Activated T-cell treated with anti-CD3 and anti-CD28 coated beads, Interleukin-2, amount 50 U/mL, for 48 hours (primary cell): ENCODE measurements at places on chromosomes 5 and 9.
A peak's percentile ranks its signal among the peaks of the same experiment; 100 is the strongest.

GRCh38 chr9:129945314-129945713, 97.7 kb downstream of the FNBP1 start:
- no peak for DNase-seq

GRCh38 chr5:31232273-31232888, 38.9 kb downstream of the CDH6 start:
- DNase-seq: no peak

DNA sequence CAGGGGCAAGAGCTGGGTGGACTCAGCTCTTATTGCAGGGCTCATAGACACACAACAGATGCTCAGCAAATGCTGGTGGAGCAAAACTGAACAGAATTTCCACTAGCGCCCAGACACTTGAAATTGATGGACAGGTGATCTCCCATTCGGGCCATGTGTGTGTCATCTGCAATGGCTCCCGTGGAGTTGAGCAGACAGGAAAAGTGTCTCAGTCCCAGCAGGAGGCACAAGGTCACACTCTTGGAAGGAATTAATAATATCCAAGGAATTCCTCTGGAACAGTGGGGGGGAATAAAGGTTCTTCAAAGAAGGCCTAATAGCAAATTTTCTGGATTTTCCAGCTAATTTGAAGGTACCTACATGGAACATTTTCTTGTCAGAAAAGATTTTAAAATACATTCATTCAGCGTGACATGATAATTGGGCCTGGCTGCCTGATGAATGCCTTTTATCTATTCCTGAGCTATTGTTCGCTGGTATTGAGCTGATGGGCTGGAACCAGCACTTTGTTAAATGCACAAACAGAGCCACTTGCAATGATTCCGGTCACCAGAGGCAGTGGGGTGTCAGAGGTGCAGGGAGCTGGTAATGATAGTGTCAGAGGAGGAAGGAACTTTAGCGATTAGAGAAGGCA, 31.5 kb upstream of the ALDH1B1 start:
- no peak for DNase-seq

DNA sequence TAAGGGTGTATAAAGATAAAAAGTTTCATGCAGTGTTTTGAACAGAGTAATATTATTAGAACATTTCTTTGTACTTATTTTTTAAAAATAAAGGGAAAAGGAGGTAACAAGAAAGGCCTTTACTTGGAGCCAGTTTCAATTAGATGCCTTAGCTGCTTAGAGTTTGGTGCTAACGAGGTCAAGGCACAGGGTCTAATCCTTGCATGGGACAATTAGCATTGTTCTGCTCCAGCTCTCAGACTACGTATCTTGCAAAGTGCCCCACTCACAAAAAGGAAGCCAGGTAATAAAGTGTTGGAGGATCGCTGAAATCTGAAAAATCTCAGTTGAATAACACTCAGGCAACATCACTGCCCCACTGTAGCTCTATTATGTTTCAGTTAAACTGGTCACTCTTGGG, 2011.3 kb downstream of the EFNA5 start:
- no peak for DNase-seq

DNA sequence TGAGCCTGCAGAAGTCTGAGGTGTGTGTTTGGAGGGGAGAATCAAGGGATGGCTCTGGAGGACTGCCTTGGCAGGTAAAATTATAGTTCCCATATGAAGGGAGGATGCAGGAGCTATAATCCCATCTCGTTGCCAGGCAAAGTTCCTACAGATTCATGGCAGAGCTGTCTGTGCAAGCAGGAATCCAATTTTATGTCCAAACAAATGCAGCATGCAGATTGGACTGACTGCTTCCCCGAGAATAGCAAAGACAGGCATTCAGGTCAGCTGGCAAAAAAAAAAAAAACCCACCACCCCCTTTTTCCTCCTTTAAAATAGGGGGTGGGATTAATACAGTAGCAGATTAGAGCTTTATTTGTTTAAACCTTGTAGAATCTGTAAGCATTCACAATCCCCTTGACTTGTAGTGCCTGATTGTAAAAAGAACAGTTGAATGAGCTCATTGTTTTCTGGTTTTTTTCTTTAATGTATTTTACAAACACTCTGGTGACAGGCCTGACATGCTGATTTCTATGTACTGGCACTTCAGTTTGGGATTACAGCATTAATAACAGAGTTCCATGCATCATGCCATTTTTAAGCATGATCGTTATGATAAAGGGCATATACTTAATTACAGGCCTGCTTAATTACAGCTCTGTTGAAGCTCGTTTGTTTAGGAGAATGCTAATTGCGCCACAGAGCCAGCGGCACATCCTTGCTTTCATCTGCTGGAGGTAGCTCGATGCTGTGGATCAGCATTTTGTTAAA, 141.4 kb upstream of the LMX1B start:
- DNase-seq: no peak

- DNase-seq: no peak
Observed at GRCh38 chr5:64958757-64959391, 190.1 kb downstream of the CWC27 start.

DNA sequence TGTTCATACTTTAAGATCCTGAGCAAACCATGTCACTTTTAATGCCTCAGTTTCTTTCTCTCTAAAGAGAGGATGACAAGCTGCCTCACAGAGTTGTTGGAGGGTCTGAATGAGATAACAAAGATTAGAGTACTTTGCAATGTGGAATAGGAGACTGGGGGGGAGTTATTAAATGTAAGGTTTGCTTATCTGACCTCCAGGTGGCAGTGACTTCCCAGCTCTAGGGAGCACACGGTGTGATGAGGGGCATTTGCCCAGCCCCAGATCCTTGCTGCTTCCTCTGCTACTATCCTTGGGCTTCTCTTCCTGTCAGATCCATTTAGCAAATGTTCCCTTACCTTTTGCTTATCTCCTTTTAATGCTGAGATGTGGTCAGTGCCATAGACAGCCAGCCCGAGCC, 30.7 kb downstream of the ENHO start:
- no peak for DNase-seq

GRCh38 chr5:94742852-94743251, 124.4 kb downstream of the SLF1 start:
- no peak for DNase-seq

DNA sequence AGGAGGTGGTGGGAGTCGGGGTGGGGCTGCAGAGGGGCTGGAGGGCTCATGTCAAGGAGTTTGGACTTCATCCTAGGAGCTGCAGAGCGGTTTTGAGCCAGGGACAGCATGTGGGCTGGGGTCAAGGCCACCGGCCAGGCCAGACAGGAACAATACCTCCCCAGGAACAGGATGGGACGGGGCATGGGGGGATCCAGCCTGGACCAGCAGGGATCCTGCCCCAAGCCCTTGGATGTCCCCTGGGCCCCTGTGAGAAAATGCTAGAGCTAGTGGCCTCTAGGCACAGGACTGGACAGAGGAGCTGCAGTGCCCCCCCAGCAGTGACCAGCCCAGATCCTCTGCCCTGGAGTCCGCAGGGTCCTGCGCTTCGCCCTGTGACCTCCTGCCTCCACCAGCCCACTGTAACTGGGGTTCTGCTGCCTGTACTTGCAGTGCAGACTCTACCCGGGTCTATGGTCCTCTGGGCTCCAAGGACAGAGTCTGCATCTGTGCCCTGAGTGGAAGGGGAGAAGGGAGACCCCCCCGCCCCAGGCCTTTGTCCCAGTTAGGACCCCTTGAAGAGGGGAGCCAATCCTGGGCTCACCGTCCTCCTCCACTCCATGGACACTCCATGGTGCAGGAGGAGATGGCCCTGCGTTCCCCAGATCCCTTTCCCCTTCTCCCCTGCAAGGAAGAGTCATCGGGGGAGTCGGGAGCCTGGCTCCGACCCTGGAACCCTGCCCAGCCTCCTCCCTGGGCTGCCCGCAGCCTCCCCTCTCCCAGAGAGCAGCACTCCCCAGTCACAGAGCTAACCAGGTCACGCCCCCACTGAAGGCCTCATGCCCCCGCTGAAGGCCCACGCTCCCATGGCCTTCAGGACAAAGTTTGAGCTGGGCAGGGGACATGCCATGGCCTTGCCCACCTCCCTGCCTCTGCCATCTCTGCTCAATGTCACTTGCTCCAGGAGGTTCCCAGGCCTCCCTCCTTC, 3.0 kb upstream of the MXD3 start:
- DNase-seq: no peak

GRCh38 chr9:129237164-129237611, 59.1 kb upstream of the IER5L start:
- DNase-seq: peak; percentile 80

DNA sequence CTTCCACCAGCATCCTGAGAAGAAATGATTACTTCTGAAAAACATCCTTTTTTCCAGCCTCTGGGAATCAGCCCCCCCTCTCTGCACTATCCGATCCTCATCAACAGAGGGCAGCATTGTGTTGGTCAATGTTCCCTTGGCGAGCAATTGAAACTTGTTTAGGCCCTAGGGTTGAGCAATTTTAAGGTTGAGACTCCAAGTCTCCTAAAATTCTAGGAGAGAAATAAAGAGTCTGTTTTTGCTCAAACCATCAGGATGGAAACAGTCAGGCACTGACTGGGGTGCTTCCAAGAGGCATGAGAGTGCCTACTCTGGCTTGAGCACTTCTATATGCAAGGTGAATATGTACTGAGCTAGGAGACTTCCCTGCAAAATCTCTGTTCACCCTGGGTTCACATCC, 12.4 kb upstream of the CYFIP2 start:
- no peak for DNase-seq

DNA sequence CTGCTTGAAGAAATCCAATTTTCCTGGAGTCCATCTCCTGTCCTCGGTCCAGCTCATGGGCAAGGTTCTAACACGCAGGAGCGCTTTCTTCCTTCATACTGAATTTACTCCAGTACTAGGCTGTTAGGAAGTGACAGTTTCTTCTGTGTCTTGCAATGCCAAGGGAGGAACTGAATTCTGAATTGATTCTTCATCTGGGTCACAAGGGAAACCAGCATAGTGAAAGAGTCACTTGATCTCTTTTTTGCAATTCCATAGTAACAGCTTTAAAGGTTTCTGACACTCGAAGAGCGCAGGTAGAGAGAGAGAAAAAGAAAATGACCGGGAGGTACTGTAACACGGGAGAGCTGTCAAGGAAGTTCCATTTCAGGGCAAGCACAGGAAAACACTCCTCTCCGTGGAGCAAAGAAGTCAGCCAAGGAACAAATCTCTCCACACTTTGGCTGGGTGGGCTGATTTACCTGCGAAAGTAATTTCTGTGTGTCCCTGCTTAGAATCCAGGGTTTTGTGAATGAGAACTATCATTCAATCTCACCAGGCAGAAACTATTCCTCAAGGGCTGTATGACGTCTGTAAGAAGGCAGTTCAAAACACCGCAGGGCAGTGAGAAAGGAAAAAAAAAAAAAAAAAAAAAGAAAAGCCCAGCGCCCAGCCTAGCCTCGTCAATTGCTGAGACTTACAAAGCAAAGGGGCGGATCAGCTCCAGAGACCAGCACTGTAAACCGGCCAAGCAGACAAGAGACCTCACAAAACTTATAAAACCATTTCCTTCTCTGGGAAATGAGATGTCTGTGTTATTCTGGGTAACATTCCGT, 617.8 kb downstream of the PDE4D start:
- DNase-seq: no peak

- DNase-seq: no peak
Observed at GRCh38 chr5:160929906-160930305, 77.9 kb upstream of the ATP10B start.

DNA sequence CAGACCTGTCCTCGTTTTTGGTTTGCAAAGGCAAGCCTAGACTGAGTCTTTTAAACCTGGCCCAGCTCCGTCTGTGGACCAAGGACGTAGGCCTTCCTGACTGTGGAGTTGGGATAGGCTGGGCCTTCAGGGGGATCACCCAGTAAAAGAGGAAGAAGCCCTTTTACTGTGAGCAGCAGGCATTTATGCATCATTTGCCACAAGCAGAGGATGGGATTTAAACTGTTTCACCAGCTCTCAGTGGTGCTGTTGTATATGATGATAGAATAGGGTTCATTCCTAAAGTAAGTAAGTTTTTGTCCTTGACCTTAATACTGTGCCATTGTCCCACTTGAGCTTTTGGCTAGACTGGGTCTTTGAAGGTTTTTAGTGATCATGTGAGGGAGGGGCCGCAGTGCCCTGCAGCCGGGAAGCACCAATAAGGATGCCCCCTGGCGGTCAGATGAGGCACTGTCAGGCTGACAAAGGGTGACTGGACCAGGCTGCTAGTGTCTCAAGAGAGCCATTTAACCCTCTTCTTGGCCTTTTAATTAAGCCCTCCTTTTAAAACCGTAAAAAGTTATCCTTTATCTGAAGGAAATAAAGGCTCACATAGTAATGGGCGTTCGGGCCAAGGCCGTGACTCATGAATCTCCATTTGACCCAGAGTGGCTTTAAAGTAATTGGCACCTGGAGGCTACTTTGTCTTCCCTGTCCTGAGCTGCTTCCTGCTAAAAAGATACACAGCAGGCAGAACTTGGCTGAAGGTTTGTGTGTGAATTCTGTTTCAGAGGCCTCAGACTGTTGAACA, 74.0 kb downstream of the UBAP1 start:
- DNase-seq: peak; percentile 80

- DNase-seq: no peak
Observed at GRCh38 chr9:113899205-113899604, 23.1 kb downstream of the ZNF618 start.

GRCh38 chr9:89929315-89929672, 324.5 kb downstream of the GADD45G start:
- no peak for DNase-seq
